ENCODE measurements at places on chromosomes 7 and 10. TPM values are rescaled to one million over a fixed set of nuclear protein-coding genes. Genes with fewer than 3 reads are reported as not detected.

The SEPTIN7 gene
- total RNA-seq: 270 TPM

The FBXL13 gene
- 0.66 TPM for total RNA-seq

The PRKG1 gene
- not detected for total RNA-seq

DNA sequence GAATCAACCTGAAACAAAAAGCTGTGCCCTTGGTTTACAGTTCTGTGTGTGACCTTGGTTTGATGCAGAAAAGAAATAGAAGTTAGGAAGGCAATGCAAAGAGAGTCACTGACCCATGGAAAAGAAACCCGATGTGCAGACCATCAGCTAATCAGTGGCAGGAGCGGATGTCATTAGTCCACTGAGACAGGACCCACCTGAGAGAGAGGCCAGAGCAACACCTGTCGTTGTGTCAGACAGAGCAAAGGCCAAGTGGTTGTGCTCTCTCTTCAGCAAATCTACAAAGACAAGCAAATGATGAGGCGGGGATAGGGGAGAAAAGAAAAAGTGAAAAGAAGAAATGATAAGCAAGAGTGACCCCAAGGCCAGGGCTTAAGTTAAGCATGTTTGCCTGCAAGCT lies 8.7 kb downstream of the GAD2 start:
- no peak for DNase-seq

DNA sequence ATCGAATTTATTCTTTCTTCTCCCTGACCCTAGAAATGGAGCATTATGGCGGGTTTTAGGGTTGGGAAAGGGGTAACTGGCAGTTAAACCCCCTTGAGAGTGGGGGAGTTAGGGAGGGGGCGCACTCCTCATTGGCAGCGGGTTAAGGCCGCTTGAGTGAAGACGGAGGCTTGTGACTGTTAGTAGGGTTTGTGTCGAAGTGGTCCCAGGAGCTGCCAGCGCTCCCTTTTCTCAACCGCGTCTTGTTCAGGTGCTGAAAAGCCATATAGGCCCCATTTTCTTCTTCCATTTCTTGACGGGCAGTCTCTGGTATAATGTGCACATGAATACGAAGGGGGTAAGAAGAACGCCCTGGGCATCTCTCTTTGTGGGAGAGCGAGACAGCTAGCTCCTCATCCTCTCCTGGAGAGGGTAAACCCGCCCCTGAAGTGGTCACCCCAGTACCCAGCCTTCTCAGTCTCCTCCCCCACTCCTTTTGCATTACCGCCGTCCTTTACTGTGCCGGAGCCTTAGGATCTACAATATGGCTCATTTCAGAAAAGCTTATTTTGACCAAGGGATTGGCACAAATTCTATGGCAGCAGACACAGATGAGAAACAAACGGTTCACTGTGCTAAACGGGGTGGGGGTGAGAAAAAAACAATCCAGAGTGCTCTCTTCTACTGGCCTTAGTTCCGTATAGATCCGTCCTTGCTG lies 836 bp downstream of the KMT2E start:
- peak; percentile 57 for DNase-seq

GRCh38 chr7:134947831-134948230 lies 38.5 kb upstream of the AGBL3 start:
- DNase-seq: no peak

GRCh38 chr7:137647905-137648565 lies 198.7 kb downstream of the DGKI start:
- no peak for DNase-seq

GRCh38 chr10:49598164-49598856 lies 11.8 kb upstream of the SLC18A3 start:
- DNase-seq: no peak

GRCh38 chr10:109991266-109991855 lies 16.4 kb upstream of the ADD3 start:
- DNase-seq: no peak

- no peak for DNase-seq
These were observed 16.6 kb downstream of the GET4 start for GRCh38 chr7:892648-893593.

GRCh38 chr7:139589474-139589873 lies 66.0 kb downstream of the CLEC2L start:
- DNase-seq: no peak

GRCh38 chr10:95196046-95196445 lies 2.0 kb downstream of the ACSM6 start:
- DNase-seq: no peak

- no peak for DNase-seq
These were observed 3.1 kb downstream of the FLNC start for GRCh38 chr7:128833148-128833945.

DNA sequence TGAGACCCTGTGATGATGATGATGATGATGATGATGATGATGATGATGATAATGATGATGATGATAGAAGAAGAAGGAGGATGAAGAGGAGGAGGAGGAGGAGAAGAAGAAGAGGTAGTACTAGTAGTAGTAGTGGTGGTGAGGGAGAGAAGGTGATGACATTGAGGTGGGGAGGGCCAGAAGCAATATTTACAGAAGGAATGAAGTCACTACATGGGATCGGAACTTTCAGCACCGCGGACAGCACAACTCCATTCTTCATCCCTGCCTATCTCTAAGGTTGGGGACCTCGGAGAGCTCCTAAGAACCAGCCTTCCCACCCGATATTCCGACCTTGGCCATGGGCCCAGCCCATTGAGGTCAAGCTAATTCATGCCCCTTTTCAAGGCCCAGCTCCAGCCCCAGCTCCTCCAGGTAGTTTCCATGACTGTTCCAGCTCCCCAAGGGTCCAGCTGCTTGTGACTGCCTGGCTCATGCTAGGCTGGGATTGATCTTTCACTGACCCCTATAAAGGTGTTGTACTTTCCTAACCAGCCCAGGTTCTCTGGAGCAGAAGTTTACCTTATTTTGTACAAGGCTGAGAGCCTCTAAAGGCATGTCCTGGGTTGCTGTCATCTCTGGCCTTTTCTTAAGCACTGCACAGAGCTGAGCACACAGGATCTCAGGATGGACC lies 10.3 kb downstream of the CRHR2 start:
- no peak for DNase-seq

DNA sequence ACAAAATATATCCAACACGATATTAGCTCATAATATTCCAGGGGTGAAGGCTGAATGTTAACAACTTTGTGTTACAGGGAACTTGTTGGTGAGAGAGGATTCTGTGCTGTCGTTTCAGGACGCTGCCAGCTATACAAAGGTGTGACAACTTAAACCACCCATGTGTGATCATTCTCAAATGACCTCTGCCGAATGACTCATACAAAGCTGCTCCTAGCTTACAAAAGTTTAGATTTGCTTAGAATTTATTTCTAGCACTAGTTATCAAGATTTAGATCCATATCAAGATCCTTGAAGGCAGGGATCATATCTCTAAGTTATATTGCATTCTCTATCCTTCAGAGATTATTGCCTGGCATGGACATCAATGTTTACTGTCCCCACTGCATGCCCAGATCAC lies 65.3 kb downstream of the COBL start:
- DNase-seq: no peak

DNA sequence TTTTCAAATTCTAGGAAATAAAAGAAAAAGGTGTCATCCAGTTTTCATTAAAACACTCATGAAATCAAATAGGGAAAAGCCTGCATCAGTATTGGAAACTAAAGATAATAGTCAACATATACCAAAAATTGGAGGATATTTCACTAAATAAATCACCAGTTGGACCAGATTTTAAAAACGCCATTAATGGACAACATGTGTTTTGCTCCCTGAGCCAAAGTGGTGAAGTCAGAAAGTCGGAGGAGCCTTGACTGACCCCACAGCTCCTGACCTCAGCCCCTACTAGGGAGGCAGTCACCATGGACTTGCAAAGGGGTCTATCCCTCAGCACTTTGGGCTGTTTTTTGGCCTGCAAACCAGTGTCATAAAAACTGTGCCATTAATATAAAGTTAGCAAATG lies 98.3 kb upstream of the SEC61G start:
- no peak for DNase-seq

DNA sequence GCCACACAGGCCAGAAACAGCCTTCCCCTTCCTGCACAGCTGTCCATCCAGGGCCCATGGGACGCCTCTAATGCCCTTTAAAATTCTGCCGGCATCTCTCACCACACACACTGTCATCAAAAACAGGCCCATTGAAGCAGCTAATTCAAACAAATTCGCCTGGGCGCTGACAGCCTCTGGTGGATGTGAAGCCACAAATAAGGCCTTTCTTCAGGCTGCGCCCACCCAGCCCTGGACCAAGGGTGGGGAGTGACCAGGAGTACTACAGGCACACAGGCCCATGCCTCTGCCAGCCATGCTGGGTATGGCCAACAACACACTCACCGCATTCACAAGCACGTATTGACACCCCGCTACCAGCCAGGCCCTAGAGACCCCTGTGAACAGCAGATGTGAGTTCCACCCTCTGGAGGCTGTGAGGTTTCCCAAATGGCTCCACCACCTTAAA lies 54.6 kb downstream of the SLIT1 start:
- no peak for DNase-seq

- no peak for DNase-seq
These were observed 151.2 kb upstream of the TNRC18 start for GRCh38 chr7:5574770-5575269.

DNA sequence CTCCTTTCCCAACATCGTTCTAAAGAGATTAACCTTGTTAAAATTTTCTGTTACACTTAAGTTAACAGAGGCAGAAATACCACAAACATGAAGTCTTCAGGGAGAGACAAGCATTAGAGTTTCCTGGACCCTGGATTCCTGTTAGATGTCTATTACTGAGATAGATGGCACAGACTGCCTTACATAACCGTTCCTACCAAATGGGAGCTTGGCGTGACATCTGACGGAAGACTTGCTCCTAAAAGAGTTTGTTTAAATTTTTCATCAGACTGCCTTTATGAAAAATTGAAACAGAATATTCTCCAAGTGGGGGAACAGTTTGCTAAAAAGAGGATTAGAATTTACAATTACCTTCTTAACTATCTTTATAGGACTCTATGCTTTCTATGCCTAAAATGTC lies 22.7 kb downstream of the ANK3 start:
- DNase-seq: no peak

DNA sequence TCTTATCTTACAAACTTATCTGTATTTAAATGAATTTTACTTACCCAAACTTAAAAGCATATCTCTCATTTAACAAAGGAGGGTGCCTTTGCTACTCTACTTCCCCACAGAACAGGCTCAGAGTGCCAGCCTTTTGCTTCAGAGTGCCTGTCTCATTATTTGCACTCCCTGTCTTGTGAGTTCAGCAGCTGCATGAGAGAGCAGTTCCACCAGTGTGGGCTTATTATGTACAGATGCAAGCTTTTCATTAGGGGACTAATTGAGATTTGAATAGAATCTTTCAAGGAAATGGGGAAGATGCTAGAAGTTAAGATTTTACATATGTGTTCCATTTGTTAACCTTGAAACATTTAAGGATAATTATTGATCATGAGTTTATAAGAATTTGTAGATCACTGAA lies 310.2 kb upstream of the LRRN3 start:
- DNase-seq: no peak

DNA sequence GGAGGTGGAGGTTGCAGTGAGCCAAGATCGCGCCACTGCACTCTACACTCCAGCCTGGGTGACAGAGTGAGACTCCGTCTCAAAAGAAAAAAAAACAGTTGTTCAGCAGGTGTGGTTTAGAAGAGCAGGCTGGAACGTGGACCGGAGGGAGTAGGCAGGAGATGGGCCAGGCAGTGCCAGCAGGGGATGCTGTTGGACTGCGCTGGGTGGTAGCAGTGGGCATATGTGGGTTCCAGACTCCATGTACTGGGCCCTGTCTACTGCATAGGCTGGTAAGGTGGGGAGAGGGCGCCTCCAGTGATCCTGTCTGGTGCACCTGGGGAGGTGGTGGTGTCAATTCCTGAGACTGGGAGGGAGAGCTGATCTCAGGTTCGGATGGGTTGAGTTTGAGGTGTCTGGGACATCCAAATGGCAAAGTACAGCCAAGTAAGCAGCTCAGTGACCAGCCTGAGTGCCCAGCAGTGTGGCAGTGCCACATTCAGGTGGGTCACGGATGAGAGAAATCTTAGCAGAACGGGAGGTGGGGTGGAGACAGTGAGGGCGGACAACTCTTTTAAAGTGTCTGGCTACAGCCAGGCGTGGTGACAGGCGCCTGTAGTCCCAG lies 25.9 kb downstream of the SFXN4 start:
- peak; percentile 70 for DNase-seq

DNA sequence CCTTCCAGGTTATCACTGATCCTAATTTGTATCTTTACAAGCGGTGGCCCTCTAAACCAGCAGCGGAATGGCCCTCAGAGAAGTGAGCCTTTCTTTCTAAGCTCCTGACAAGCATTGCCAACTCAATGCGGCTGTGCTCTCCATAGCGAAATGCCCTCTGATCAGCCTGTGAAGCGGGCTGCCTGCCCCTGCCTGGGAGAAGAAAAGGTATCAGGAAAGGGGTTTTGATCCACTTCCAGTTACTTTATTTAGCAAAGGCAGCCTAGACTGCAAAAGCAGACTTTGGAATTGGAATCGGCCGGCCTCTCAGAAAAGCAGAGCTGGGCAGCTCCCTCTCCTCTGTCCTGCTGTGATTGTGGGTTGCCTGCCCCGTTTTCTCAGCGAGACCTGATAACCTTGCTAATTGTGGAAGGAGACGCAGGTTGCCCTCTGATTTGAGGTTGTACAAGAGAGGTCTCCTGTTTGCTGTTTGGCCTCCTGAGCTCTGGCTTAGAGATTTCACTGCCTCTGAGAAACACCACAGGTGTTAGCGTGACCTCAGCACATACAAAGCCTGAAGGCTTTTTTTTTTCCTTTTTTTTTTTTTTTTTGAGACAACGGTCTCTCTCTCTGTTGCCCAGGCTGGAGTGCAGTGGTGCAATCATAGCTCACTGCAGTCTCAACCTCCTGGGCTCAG lies 53.9 kb upstream of the SH2B2 start:
- DNase-seq: no peak

DNA sequence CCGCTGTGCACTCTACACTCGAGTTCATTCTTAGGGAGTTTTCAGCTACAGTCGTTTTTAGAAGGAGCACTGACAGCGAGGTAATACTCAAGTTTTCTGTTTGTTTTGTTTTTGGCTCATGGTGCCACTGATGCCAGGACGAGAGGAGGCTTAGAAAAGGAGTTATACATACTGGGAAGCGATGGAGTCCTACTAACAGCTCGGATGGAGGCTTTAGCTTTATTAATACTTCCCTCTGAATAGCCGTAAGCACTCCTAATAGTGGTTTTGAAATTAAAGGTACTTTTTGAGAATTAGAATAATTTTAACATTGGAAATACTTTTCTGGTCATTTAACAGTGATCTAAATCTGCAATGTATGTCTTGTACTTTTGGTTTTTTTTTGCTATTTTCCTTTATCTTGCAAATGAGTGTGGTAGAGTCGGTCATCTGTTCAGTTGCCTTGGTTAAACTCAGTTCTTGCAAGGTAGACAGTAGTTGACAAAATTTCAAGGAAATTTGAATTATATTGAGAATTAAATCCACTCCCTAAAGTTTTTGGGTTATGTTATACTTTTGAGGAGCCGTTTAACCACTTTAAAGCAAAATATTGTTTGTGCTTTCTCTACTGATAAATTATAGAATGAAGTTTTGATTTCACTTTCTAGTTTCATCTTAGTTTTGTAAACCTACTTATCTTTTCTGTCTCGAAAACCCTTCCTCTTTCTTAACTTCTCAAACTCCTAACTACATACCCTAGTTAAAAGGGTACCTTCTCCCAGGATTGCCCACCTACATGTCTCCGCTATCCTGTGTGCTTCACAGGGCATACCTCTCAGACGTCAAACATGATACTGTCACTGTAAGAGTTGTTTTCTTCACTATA lies 1.5 kb downstream of the HBP1 start:
- DNase-seq: no peak

Data from CD8-positive, alpha-beta memory T cell (primary cell).